NCI-H1092 (cell line): ENCODE measurements at places on chromosomes 5 and 9.

- DNase-seq: no peak
Measured at GRCh38 chr5:59133764-59134261, 550.9 kb downstream of the RAB3C start.

- no peak for DNase-seq
Measured at GRCh38 chr5:69138766-69139165, 28.2 kb upstream of the CCNB1 start.

DNA sequence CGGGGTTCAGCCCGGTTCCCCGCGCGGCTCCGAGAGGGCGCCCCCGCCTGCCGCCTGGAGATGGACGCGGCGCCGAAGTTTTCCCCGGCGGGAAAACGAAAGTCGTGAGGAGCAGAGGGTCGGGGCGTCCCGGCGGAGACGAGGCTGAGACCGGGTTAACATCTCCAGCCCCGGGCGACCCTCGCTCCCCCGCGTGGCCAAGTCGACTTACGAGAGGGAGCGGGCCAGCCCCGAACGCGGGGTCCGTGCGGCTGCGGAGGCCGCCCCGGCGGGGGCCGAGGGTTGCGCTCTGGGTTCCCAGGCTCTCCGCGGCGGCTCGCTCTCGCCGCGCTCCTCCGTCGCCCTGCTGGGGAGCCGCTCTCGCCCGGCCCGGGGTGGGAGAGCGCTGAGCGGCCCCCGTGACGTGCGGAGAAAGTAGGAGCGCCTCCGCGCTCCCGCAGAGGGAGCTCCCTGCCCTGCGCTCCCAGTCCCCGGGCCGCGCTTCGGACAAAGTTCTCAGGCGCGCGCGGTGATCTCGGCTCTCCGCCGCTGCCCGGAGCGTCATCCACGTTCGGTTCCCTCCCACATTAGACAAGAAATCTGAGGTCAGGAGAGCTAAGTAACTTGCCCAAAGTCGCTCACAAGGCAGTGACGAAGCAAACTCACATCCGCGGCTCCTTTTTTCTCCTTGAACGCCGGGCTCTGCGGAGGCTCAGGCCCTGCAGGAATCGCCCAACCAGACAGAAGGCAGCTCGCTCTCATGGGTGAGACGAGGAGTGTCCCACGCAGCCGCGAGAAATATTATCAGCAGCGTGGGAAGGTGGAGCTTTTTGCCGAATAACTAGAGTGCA is 1.2 kb upstream of the GCNT4 start:
- DNase-seq: no peak

DNA sequence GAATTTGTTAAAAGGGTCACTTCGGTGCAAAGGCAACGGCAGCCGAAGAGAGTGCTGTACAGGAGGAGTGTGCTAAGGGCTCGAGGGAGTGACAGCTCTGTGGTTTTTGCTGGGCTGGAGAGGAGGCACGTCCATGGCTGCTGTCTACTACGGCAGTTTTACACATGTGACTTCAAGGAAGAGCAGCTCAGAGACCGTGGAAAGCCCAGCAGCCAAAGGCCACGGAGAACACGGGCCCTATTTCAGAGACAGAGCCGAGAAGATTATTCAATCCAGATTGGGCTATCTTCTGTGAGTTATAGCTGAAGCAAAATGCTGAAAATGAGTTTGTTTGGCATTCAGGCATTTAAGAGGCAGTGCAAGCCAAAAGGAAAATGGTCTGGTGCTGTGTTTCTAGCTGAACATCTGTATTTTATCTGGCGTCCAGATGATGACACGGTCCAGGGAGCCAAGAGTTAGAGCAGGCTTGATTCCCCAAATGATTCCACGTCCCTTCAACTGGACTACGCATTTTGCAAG is 96.4 kb downstream of the RFK start:
- DNase-seq: no peak

- no peak for DNase-seq
Measured at GRCh38 chr5:180012316-180012715, 59.2 kb downstream of the RNF130 start.

- peak; percentile 65 for DNase-seq
Measured at GRCh38 chr9:17807613-17808282, 228.9 kb downstream of the SH3GL2 start.

GRCh38 chr9:98603821-98604383 is 104.8 kb downstream of the GABBR2 start:
- DNase-seq: no peak

DNA sequence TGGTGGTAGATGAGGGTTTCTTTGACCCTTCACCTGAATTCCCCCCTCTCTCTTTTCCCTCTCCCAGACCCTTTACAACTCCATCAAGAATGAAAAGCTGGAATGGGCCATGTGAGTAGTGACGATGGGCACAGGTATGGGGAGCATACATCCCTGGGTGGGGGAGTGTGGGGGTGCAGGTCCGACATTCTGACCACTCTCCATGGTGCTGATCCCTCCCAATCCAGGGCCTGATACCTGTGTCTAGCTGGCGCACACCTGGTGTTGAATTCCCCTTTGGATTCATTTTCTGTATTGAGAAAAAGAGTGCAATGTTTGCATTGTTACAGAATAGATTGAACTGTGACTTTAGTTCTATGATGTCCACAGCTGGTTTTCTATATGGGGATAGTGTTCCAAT is 40.0 kb downstream of the PSD2 start:
- DNase-seq: no peak

- DNase-seq: no peak
Measured at GRCh38 chr9:104463864-104464263, 40.2 kb upstream of the OR13F1 start.

DNA sequence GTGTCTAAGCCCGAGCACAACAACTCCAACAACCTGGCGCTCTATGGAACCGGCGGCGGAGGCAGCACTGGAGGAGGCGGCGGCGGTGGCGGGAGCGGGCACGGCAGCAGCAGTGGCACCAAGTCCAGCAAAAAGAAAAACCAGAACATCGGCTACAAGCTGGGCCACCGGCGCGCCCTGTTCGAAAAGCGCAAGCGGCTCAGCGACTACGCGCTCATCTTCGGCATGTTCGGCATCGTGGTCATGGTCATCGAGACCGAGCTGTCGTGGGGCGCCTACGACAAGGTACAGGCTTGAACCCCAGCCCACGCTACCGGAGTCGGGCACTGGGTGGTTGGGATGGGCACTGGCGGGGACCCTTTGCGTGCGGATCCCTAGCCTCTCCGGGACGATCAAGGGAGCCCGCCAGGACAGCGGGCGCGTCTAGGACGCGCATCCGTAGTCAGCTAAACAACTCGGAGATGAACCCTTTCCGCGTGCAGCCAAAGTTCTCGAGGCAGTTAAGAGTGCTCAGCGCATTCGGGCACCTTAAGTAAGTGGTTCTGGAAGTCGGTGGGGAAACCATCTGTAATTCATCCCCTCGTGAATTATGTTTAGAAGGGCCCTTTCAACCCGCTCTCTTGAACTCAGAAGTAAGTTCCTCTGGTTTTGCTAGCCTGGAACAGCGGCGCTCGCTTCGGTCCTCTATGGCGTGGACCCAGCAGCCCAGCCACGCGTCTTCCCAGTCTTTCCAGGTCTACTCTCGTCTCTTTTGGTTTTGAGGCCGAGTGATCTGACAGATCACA is 1.3 kb downstream of the KCNN2 start:
- DNase-seq: no peak

DNA sequence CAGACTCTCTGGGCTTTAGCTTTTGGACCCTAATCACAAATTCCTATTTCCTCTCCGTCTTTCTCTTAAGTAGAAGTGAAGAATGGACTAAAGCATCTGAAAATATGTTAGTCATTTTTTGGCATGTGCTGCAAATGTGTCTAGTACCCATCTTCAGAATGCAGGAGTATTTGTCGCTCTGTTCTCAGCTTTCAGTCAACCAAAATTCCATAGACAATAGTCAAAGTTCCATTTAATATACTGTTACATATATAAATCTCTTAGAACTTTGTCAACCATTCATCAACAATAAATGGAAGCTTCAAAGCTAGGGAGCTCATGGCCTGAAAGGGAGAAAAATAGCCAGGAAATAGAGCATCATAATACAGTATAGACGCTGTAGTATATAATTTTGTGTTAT is 509.4 kb downstream of the BNC2 start:
- no peak for DNase-seq

DNA sequence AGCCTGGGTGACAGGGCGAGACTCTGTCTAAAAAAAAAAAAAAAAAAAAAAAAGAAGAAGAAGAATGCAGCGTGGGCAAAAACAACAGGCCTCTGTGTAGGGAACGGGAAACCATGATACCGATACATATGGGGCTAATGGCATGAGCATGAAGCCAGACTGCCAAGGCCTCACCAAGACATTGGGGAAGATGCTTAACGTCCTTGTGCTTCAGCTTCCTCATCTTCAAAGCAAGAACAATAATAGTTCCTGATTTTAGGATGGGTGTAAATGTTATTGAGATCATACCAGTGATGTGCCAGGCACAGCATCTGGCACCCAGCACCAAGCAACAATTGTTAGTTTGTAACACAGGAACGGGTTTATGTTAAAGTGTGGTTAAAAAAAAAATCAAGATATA is 51.4 kb downstream of the NEURL1B start:
- no peak for DNase-seq

DNA sequence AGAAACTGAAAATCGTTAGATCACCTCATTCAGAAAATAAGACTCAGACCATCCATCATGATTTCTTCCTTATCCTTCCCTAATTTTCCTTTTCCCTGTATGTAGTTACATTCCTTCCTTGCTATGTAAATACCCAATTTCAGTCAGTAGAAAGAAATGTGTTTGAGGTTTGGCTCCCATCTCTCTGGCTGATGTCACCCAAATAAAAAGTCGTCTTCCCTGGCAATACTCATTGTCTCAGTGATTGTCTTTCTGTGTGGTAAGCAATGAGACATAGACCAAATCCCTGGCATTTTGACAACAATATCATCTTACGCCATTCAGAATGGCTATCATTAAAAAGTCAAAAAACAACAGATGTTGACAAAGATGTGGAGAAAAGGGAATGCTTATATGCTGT is 303.9 kb upstream of the EDIL3 start:
- no peak for DNase-seq

DNA sequence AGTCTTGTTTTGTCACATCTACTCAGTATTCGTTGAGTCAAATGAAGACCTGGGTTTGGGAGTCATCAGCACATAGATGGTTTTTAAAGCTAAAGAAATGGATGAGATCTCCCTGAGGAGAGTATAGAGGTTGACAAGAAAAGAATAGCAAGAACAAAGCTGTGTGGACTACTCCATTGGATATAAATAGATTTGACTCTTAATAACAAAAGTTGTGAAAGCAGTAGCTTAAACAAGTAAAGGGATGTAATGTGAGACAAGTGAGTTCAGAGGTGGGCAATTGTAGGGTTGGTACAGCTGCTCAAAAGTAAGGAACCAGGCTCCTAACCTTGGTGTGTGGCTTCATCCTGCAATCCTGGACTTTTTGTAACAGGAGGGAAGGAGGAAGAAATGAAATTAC is 49.3 kb downstream of the CSNK1G3 start:
- no peak for DNase-seq

GRCh38 chr5:9188131-9188530 is 357.7 kb downstream of the SEMA5A start:
- DNase-seq: no peak
